ENCODE measurements at places on chromosomes 7 and 10. TPM values are rescaled to one million over a fixed set of nuclear protein-coding genes. Genes with fewer than 3 reads are reported as not detected.
A peak's percentile ranks its signal among the peaks of the same experiment; 100 is the strongest.

DNA sequence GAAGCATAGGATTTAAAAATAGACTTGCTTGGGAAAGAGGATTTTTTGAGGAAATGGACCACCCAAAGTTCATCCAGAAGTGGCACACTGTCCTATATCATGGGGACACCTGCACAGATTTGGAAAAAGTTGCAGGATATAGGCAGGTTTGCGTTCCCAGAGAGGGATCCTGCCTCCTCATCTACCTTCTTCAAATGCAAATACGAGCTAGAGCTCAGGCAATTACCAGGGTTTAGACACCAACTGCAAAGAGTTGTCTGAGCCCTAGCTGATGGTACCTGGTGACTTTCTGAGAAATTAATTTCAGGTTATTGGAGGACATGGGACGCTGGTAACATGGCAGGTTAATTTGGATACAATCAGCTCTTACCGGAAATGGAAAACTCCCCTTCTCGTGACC is 423.7 kb upstream of the MTPN start:
- H3K36me3 ChIP-seq: no peaks in the 10 kb centered on the region
- no peak overlapping the region for H3K4me3 ChIP-seq
- no peak overlapping the region for H3K27ac ChIP-seq
- no peaks in the 10 kb centered on the region for H3K27me3 ChIP-seq

ZNF736 gene
- not detected for polyA plus RNA-seq

INMT gene
- 22.0 TPM for polyA plus RNA-seq

- no peak overlapping the region for H3K27ac ChIP-seq
- H3K36me3 ChIP-seq: no peaks in the 10 kb centered on the region
- no peak for DNase-seq
- no peaks in the 10 kb centered on the region for H3K27me3 ChIP-seq
- H3K4me3 ChIP-seq: no peak overlapping the region
Measured at GRCh38 chr10:102585026-102585425, 59.3 kb upstream of the TRIM8 start.

DNA sequence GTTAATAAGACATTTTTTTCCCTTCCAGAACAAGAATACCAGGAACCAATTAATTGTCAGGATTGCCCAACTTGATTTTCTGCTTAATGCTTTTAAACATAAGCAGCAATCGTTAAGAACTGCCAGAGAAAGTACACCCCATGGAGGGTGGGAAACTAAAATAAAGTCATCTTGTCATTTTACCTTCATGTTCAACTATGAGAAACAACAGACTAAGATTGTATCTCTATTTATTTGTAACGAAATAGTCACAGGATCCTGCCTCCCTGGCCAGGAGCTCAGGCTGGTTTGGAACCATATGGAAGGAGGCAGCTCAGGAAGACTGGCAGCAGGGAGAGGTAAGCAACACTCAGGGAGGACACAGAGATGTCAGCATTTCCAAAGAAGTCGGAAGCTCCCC is 129.6 kb downstream of the TNS3 start:
- H3K27ac ChIP-seq: peak overlapping the region; percentile 78
- no peak for DNase-seq
- no peaks in the 10 kb centered on the region for H3K36me3 ChIP-seq
- peaks cover 40% of the 10 kb centered on the region for H3K4me1 ChIP-seq

WDR86 gene
- 12.4 TPM for polyA plus RNA-seq

All from hepatocyte (in vitro differentiated cells).